Stomach (tissue), 19 donors: ENCODE measurements at places on chromosomes 4 and X. TPM values are rescaled to one million over a fixed set of nuclear protein-coding genes. Genes with fewer than 3 reads are reported as not detected.

- DNase-seq, result no peak
These were observed 170.8 kb upstream of the GATB start for GRCh38 chr4:151931563-151931962.

DNA sequence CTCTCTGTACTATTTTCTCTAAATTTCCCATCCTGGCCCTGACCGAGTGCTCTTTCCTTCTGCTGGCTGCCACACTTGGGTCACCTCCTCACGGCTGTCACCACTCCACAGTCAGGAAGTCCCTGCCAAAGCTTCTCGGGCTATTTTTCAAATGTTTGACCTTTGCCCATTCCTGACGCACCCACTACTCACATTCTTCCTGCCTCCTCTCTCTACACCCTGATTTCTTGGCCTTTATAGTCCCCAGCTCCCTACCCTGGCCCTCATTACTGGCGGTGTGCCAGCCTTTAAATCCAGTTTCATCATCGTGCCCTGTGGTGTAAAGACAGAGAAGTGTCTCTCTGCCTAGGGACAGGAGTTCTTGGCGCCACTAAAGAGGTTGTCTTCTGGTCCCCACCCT, 46.4 kb upstream of the GATB start:
- peak; percentile 16 for DNase-seq

- DNase-seq, result no peak
These were observed 405.5 kb upstream of the NR3C2 start for GRCh38 chr4:148847544-148848255.

GRCh38 chr4:140752291-140753068, 3.7 kb downstream of the TBC1D9 start:
- peak; percentile 44 for DNase-seq

GRCh38 chr4:100582146-100582545, 64.3 kb upstream of the EMCN start:
- no peak for DNase-seq

- no peak for DNase-seq
These were observed 98.8 kb downstream of the ANXA3 start for GRCh38 chr4:78650106-78651024.

SOX3 gene
- total RNA-seq, result not detected
